Activated T-cell treated with anti-CD3 and anti-CD28 coated beads, Interleukin-2, amount 50 U/mL, for 72 hours (primary cell): ENCODE measurements at places on chromosomes 7 and 10.

- no peak overlapping the region for H3K4me3 ChIP-seq
- no peaks in the 10 kb centered on the region for H3K36me3 ChIP-seq
- H3K4me1 ChIP-seq: no peaks in the 10 kb centered on the region
- DNase-seq: no peak
- H3K27me3 ChIP-seq: no peaks in the 10 kb centered on the region
- H3K27ac ChIP-seq: no peak overlapping the region
Observed at GRCh38 chr10:133131734-133132472, 28.1 kb upstream of the KNDC1 start.

DNA sequence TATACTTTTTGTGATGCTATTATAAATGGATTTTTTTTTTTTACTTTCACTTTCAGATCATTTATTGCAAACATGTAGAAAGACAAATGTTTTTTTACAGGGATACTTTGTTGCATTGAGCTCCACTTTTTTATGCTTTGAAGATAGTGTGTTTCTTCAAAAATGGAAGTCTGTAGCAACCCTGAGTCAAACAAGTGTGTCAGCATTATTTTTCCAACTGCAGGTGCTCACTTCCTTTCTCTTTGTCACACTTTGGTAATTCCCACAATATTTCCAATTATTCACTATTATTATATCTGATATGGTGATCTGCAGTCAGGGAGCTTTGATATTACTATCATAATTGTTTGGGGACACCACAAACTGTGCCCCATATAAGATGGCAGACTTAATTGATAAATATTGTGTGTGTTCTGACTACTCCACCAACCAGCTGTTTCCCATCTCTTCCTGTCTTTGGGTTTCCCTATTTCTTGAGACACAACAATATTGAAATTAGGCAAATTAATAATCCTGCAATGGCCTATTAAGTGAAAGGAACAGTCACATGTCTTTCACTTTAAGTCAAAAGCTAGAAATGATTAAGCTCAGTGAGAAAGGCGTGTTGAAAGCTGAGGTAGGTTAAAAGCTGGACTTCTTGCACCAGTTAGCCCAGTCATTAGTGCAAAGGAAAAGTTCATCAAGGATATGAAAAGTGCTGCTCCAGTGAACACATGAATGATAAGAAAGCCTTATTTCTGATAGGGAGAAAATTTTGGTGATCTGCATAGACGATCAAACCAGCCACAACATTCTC, 231.3 kb upstream of the SH2B2 start:
- H3K27me3 ChIP-seq: no peaks in the 10 kb centered on the region
- no peaks in the 10 kb centered on the region for H3K4me1 ChIP-seq
- H3K36me3 ChIP-seq: no peaks in the 10 kb centered on the region
- H3K4me3 ChIP-seq: no peak overlapping the region
- H3K27ac ChIP-seq: no peak overlapping the region

GRCh38 chr10:96448558-96448957, 65.2 kb downstream of the TLL2 start:
- H3K4me1 ChIP-seq: no peaks in the 10 kb centered on the region
- H3K27me3 ChIP-seq: no peaks in the 10 kb centered on the region
- no peak overlapping the region for H3K27ac ChIP-seq
- H3K36me3 ChIP-seq: no peaks in the 10 kb centered on the region
- no peak overlapping the region for H3K4me3 ChIP-seq

DNA sequence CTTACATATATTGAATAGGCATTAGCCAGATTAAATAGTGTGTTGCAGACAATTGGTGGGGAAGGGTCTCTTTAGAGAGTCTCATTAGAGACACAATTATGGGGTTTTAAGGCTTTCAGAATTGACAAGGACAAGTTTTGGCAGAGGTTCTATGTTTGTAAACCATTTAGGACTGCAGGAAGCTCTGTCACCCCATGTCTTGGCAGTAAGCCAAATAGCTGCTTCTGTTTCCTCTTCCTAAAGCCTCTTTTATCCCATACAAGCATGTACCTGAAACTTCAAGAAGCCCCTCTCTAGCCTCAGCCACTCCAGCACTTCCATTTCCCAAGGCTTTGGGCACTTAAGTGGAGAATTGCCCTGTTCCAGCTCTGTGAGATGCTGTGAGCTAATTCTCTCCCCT, 21.8 kb upstream of the LRRC4 start:
- DNase-seq: no peak
- H3K27ac ChIP-seq: no peak overlapping the region
- H3K4me3 ChIP-seq: no peak overlapping the region
- H3K36me3 ChIP-seq: no peaks in the 10 kb centered on the region
- peaks cover 43% of the 10 kb centered on the region for H3K4me1 ChIP-seq

- H3K27ac ChIP-seq: no peak overlapping the region
- H3K4me1 ChIP-seq: peaks cover 23% of the 10 kb centered on the region
- peak; percentile 16 for DNase-seq
- H3K36me3 ChIP-seq: no peaks in the 10 kb centered on the region
- H3K4me3 ChIP-seq: no peak overlapping the region
- no peaks in the 10 kb centered on the region for H3K27me3 ChIP-seq
Observed at GRCh38 chr7:21767300-21767900, 178.3 kb downstream of the CDCA7L start.

DNA sequence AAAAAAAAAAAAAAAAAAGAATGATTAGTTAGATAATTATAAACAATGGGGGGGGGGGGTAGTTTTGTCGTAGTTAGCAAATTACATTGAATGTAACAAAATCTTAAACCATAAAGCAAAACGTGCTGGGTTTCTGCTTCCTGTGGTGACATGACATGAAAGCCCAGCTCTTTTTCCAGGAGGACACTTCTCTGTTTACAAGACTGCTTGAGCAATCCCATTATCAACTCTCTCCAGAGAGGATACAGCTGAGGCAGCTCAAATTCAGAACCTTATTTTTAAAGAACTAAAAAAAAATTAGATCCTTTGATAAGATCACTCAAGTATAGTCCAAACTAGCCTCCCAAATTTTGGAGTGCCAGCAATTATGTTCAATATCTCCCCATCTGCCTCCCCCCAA, 58.6 kb downstream of the ADRB1 start:
- H3K36me3 ChIP-seq: no peaks in the 10 kb centered on the region
- DNase-seq: no peak
- peaks cover 36% of the 10 kb centered on the region for H3K27me3 ChIP-seq
- no peak overlapping the region for H3K27ac ChIP-seq
- peaks cover 20% of the 10 kb centered on the region for H3K4me1 ChIP-seq
